ENCODE measurements at places on chromosomes 11 and 22. TPM values are rescaled to one million over a fixed set of nuclear protein-coding genes. Genes with fewer than 3 reads are reported as not detected.

- H3K27me3 ChIP-seq = no peaks in the 10 kb centered on the region
- no peaks in the 10 kb centered on the region for H3K36me3 ChIP-seq
- DNase-seq = no peak
- H3K4me1 ChIP-seq = no peaks in the 10 kb centered on the region
Observed at GRCh38 chr11:84430661-84431060, 1144.5 kb upstream of the CCDC90B start.

DNA sequence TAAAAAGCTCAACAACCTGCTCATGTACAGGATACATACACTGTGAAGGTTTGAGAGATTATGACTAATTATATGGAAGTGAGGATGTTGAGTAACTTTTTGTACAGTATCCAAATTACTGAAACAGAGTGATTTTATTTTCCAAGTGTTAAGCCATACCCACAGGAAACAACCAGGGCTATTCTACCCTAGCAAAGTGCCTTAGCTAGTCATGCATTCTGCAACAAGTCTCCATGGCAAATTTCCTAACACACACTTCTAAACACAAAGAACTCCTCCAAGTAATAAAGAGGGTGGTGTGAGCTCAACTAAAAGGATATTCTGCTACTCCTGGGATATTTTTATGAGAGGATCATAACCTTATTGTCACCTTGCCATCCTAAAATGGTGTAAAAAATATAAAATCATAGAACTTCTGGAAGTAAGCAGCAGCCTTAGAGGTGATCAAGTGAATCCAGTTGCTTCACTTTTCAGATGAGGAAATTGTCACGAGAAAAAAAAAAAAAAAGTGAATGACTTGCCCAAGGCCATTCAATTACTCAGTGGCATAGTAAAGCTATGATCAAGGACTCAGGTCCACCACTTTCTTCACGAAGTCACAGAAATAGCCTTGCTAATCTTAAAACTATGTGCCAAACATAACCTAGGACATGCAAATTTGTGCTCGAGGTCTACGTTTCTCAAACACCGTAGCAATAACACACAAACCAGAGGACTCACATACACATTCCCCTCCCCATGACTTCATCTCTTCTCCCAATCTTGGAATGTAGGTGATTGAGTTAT is 4.2 kb downstream of the LGR4 start:
- H3K36me3 ChIP-seq = no peaks in the 10 kb centered on the region
- no peaks in the 10 kb centered on the region for H3K27me3 ChIP-seq
- DNase-seq = no peak
- no peak overlapping the region for H3K27ac ChIP-seq
- H3K4me3 ChIP-seq = no peak overlapping the region

GRCh38 chr22:30206944-30207343 is 39.6 kb downstream of the LIF start:
- peak; percentile 78 for DNase-seq
- H3K27me3 ChIP-seq = no peaks in the 10 kb centered on the region
- H3K36me3 ChIP-seq = no peaks in the 10 kb centered on the region
- H3K27ac ChIP-seq = peak overlapping the region; percentile 96
- peaks cover 73% of the 10 kb centered on the region for H3K4me1 ChIP-seq

DNA sequence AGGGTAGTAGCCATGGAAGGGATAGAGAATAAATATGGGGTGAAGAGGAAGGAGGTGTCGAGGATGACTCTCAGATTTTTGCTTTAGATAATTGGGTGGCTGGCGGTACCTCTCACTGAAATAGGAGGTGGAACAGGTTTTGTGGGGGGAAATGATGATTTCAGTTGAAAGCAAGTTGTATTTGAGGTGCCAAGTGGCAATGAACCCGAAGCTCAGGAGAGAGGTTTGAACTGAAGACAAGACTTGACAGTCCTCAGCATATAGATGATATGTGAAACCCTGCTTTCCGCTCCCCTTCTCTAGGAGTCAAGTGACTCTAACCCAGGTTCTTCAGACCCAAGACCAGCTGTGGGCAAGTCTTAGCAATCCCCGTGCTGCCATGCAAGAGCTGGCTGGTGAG is 33.7 kb downstream of the RRP8 start:
- no peaks in the 10 kb centered on the region for H3K36me3 ChIP-seq
- H3K4me3 ChIP-seq = no peak overlapping the region
- H3K27ac ChIP-seq = no peak overlapping the region
- H3K27me3 ChIP-seq = no peaks in the 10 kb centered on the region
- no peak for DNase-seq
- H3K4me1 ChIP-seq = no peaks in the 10 kb centered on the region

DNA sequence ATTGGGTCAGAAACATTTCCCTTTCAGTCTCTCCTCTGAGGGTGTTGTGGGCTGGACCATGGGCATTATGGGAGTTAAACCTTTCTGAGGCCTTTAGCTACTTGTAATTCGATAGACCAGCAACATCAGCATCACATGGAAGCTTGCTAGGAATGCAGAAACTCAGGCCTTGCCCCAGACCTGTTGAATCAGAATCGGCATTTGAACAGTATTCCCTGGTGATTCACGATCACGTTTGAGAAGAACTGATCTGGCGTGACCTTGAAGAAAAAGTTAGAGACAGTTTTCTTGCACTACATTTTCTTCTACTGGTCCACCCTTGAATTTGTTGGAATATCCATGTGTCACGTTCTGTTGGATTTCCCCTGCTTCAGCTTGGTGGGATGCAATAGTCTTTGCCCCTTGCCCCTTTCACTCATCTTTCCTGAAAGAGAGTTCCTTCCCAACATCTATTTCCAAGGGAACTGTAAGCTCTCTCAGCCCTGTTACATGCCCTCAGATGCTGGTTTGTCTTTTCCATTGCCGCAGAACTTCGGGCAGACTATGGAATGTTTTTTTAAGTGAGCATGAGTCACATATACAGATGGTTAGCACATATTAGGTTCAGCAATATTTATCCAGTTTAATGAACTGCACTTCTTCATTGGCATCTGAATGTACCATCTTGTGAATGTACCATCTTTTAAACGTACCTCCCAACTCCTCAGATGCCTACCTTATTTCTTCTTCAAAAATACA is 23.9 kb downstream of the EHF start:
- H3K27ac ChIP-seq = peak overlapping the region; percentile 3
- no peaks in the 10 kb centered on the region for H3K36me3 ChIP-seq
- DNase-seq = no peak
- no peaks in the 10 kb centered on the region for H3K27me3 ChIP-seq
- H3K4me3 ChIP-seq = no peak overlapping the region

- H3K4me3 ChIP-seq = no peak overlapping the region
- no peaks in the 10 kb centered on the region for H3K27me3 ChIP-seq
- peaks cover 12% of the 10 kb centered on the region for H3K4me1 ChIP-seq
Observed at GRCh38 chr11:102187416-102188151, 77.3 kb downstream of the YAP1 start.

DNA sequence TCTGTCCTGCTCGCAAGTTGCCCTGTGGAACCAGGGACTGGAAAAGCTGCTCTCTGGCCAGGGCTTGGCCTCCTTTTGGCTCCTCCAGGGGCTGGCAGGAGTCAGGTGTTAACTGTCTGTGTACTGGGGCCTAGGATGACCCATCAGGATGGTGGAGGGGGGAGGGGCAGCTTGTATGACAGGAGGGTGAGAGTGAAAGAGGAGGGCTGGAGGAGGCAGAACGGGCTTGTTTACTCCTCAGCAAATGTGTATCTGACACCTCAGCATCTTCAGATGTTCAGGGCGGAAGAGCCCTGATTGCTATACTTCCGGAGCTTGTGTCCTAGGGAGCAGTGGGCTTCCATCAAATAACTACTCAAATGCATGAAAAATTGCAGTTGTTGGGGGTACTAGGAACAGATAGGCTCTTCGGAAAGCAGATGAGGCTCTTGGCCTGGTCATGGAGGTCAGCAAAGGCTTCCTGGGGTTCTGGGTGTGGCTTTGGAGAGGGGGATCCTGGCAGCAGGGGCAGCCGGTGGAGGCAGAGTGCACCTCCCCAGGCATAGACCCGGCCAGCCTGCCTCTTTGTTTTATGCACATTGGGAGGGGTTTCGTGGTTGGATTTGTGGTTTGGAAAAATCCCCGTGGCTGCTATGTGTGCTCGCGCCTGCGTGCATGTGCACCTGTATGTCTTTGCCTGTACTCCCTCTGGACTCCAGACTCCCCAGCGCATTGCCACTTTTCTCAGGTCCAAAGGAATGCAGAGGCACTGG is 31.2 kb downstream of the CD82 start:
- no peaks in the 10 kb centered on the region for H3K36me3 ChIP-seq
- no peak overlapping the region for H3K27ac ChIP-seq
- no peak overlapping the region for H3K4me3 ChIP-seq

GRCh38 chr22:20204806-20205205 is 54.0 kb upstream of the CCDC188 start:
- H3K27ac ChIP-seq = peak overlapping the region; percentile 83
- no peak overlapping the region for H3K4me3 ChIP-seq
- DNase-seq = no peak

GRCh38 chr11:27611947-27612455 is 88.3 kb downstream of the BDNF start:
- H3K27ac ChIP-seq = no peak overlapping the region
- H3K4me3 ChIP-seq = no peak overlapping the region

- H3K4me1 ChIP-seq = peaks cover 46% of the 10 kb centered on the region
- H3K36me3 ChIP-seq = no peaks in the 10 kb centered on the region
- DNase-seq = no peak
- H3K27me3 ChIP-seq = no peaks in the 10 kb centered on the region
- H3K4me3 ChIP-seq = peak overlapping the region; percentile 80
- H3K27ac ChIP-seq = peak overlapping the region; percentile 92
Observed at GRCh38 chr22:43152357-43153071, 1.2 kb downstream of the TSPO start.

GRCh38 chr11:21865541-21865940 is 327.3 kb upstream of the ANO5 start:
- no peak overlapping the region for H3K4me3 ChIP-seq
- no peaks in the 10 kb centered on the region for H3K4me1 ChIP-seq
- H3K27ac ChIP-seq = no peak overlapping the region
- no peaks in the 10 kb centered on the region for H3K27me3 ChIP-seq

- H3K4me3 ChIP-seq = no peak overlapping the region
- H3K36me3 ChIP-seq = no peaks in the 10 kb centered on the region
- H3K27me3 ChIP-seq = no peaks in the 10 kb centered on the region
- DNase-seq = no peak
Observed at GRCh38 chr11:12642040-12642439, 32.2 kb upstream of the TEAD1 start.

DNA sequence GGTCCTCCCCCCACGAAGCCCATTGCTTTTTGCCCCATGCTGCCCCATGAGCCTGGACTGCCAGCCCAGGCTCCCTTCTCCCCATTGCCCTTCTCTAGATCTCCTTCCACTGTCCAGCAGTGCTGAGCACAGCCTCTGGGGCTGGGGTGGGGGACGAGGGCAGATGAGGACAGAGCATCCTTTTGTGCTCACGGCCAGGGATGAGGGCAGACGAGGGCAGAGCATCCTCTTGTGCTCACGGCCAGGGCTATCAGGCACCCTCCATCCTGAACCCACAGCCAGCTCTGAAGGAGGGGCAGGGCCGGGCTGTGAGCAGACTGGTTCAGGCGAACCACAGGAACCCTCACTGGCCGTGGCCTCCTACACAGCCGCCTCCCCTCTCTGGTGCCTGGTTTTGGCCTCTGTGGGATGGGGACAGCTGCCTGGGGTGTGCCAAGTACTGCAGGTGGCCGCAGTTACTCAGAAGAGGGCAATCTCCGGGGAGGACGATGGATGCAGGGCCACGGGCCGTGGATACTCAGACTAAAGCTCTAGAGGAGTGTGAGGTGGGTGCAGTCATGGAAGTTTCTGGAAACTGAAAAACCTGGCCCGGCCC is 1258.8 kb downstream of the BRD1 start:
- no peaks in the 10 kb centered on the region for H3K4me1 ChIP-seq
- no peak overlapping the region for H3K27ac ChIP-seq
- no peak for DNase-seq
- no peaks in the 10 kb centered on the region for H3K36me3 ChIP-seq
- no peak overlapping the region for H3K4me3 ChIP-seq

- H3K36me3 ChIP-seq = no peaks in the 10 kb centered on the region
- no peak overlapping the region for H3K27ac ChIP-seq
- H3K4me3 ChIP-seq = no peak overlapping the region
- peaks cover 28% of the 10 kb centered on the region for H3K4me1 ChIP-seq
Observed at GRCh38 chr22:39170825-39171622, 18.5 kb upstream of the CBX7 start.

GRCh38 chr11:28547321-28547741 is 439.1 kb downstream of the METTL15 start:
- no peak overlapping the region for H3K27ac ChIP-seq
- no peaks in the 10 kb centered on the region for H3K4me1 ChIP-seq
- DNase-seq = no peak
- H3K36me3 ChIP-seq = no peaks in the 10 kb centered on the region
- no peak overlapping the region for H3K4me3 ChIP-seq
- no peaks in the 10 kb centered on the region for H3K27me3 ChIP-seq

DNA sequence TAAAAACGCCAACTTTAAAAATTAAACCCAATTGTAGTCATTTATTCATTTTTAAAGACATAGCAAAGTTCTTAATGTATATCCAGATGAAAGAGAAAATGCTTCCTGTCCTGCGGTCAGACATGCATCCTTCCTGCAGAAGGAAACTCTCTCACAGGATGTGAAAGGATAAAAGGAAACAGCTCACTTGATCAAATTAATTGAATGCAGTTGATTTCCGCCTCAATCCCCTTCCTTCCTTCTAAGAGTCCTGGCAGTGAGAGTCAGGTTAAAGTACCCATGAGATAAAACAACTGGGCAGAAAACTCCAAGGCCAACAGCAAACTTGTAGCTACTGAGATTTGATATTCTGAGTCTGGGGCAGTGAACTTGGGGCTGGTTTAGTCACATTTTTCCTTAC is 38.5 kb downstream of the CWC15 start:
- no peak overlapping the region for H3K4me3 ChIP-seq
- no peak for DNase-seq
- H3K27me3 ChIP-seq = no peaks in the 10 kb centered on the region
- no peaks in the 10 kb centered on the region for H3K36me3 ChIP-seq
- no peaks in the 10 kb centered on the region for H3K4me1 ChIP-seq
- no peak overlapping the region for H3K27ac ChIP-seq

- no peak overlapping the region for H3K4me3 ChIP-seq
- H3K27ac ChIP-seq = no peak overlapping the region
- no peaks in the 10 kb centered on the region for H3K36me3 ChIP-seq
- no peak for DNase-seq
- H3K4me1 ChIP-seq = no peaks in the 10 kb centered on the region
Observed at GRCh38 chr11:71263386-71263785, 11.0 kb upstream of the SHANK2 start.

GRCh38 chr11:64364435-64364834 is 5.5 kb downstream of the RPS6KA4 start:
- no peak overlapping the region for H3K4me3 ChIP-seq
- no peak overlapping the region for H3K27ac ChIP-seq
- DNase-seq = no peak
- H3K27me3 ChIP-seq = no peaks in the 10 kb centered on the region

GRCh38 chr11:104529213-104529612 is 365.3 kb upstream of the PDGFD start:
- no peaks in the 10 kb centered on the region for H3K27me3 ChIP-seq
- H3K4me3 ChIP-seq = no peak overlapping the region
- no peaks in the 10 kb centered on the region for H3K36me3 ChIP-seq

GRCh38 chr11:119880143-119880542 is 151.1 kb upstream of the NECTIN1 start:
- H3K4me1 ChIP-seq = no peaks in the 10 kb centered on the region
- no peak overlapping the region for H3K4me3 ChIP-seq
- no peaks in the 10 kb centered on the region for H3K36me3 ChIP-seq
- H3K27me3 ChIP-seq = peaks cover 35% of the 10 kb centered on the region
- no peak for DNase-seq

Gene HSPB2
- total RNA-seq = not detected

Gene MAP6
- not detected for total RNA-seq

Gene BIRC3
- total RNA-seq = 4.7 TPM

Gene FAM180B
- total RNA-seq = not detected

Gene PISD
- 47.1 TPM for total RNA-seq

Gene RBMXL2
- total RNA-seq = 0.12 TPM

Gene PRODH
- total RNA-seq = 3.2 TPM

Gene VSIG2
- not detected for total RNA-seq

Gene SCGB1A1
- total RNA-seq = 2.0 TPM

Gene MEI1
- total RNA-seq = 0.64 TPM

Gene OR52I2
- total RNA-seq = not detected

Gene MYEOV
- 135 TPM for total RNA-seq

Gene MYOD1
- total RNA-seq = not detected
